Cerebellar cortex (tissue), 1 donor: ENCODE measurements at places on chromosomes 3 and 15.

- peak; percentile 31 for DNase-seq
Observed at GRCh38 chr3:38655708-38656300, 6.3 kb upstream of the SCN5A start.

DNA sequence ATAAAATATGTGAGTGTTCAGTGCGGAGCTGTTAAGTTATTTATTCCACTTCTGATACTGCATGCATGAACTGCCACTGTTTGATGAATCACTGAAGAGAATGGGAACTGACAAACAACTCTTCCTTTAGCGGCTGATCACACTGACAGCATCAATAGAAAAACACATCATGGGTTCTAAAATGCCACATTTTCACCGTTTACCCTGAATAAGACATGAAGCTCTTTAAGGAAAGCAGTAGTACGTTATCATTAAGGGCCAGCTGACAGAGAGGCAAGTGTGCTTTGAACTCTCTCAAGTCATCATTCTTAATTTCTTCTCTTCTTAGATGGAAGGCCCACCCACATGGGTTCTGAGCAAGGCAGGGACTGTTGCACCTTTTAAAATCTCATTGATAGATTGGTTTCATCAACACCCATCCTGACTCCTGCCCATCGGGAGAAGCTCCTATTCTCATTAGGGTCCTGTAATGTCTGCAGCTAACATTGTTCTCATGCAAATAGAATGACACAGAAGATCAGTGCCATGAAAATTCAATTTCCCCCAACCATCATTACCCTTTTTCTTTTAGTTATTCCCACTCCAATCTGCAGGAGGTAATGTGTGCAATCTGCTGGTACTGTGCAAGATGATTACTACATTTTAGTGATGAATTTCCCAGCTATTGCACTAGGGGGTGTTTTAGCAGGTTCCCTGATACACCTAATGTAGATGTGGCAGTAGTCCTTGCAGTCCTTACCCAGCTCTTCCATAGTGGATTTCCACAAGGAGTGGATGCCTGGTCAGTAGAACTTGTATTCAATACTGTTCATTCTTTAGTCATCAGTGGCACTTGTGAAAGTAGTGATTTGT, 119.1 kb downstream of the ROBO2 start:
- no peak for DNase-seq

- DNase-seq = no peak
Observed at GRCh38 chr3:58334013-58334321, 1.3 kb downstream of the PXK start.

DNA sequence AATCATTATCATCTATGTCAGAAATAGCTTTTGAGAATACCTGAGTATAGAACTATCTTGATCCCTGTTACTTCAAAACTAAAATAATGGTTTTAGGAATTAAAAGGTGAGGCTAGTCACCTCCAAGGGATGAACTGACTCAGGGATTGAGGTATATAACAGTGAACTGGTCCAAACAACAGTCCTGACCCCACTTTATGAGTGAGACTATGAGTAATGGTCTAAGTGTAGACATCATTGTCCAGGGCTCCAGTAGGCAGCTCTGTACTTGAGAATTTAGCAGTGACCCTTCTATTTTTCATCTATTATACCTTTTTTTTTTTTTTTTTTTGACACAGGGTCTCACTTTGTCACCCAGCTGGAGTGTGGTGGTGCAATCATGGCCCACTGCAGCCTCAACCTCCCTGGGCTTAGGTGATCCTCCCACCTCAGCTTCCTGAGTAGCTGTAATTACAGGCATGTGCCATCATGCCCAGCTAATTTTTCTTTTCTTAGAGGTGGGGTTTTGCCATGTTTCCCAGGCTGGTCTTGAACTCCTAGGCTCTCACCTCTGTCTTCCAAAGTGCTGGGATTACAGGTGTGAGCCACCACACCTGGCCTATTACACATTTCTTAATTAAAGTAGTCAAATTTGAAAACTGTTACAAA, 36.3 kb downstream of the MLH1 start:
- no peak for DNase-seq

GRCh38 chr3:170044271-170044670, 6.5 kb downstream of the GPR160 start:
- no peak for DNase-seq

DNA sequence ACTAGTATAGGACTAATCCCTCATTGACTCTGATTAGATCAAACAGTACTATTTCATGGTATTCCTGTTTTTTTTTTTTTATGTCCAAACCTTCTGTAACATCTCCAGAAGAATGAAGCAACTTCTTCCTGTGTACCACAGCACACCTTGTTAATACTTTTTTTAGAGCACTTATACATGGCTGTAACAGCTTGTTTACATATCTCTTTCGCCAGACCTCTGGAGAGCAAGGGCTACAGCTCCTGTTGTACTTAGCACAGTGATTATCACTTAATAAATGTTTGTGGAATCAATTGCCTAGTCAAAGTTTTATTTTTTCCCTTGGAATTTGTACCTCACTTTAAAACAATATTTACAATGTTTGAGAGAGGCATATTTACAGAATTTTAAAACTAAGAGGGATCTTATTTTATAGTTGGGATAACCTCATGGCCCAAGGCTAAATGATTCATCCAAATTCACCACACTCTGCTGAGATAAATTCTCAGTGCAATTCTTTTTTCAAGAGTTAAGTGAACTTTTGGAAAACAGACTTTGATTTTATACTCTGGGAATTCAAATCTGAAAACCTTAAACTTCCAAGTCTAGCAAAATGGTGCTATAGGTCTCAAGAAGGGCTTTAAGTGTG, 9.2 kb upstream of the GATM start:
- DNase-seq = no peak

GRCh38 chr3:128703561-128703960, 22.4 kb upstream of the RAB7A start:
- no peak for DNase-seq

GRCh38 chr3:179493260-179493659, 42.0 kb upstream of the GNB4 start:
- DNase-seq = no peak

GRCh38 chr3:87413814-87414213, 137.4 kb upstream of the POU1F1 start:
- DNase-seq = no peak

DNA sequence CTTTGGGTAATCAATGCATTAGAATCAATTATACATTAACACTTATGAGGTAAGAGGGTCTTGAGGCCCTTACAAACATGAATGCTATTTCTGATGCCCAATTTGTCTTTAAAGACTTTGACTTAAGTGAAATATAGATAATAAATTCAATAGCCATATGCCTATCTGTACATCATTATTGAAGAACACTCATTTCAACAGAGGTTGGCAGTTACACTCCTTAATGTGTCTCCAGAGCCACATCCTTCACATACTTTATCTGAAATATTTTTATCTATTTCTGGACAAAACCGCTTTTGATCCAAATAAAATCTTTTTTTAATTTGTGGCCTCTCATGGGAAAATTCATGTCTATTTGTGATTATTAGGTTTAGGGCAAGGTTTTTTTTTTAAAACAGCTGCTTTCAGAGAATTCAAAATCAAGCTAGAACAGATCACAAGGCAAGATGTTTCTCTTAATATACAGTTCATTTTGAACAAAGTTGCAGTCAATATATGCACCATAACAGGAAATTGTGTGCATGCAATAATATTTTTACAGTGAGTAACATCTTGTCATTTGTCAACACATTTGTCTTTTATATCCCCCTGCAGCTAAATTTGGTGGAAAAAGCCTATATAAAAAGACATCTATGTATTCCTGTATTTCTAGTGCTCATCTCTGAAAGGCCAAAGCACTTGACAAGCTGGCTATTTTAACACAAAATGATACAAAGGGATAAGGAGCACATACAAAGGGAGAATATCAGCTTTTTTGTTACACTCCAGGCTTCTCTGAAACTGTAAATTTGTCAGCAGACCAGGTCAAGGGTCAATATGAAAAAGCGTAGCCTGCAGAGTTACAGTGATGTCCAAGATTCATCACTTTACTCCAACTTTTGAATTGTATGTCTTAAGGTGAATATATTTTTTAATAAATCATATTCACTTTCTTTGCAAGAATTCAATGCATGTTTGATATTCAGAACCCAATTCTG, 146.2 kb upstream of the DPH6 start:
- DNase-seq = no peak

DNA sequence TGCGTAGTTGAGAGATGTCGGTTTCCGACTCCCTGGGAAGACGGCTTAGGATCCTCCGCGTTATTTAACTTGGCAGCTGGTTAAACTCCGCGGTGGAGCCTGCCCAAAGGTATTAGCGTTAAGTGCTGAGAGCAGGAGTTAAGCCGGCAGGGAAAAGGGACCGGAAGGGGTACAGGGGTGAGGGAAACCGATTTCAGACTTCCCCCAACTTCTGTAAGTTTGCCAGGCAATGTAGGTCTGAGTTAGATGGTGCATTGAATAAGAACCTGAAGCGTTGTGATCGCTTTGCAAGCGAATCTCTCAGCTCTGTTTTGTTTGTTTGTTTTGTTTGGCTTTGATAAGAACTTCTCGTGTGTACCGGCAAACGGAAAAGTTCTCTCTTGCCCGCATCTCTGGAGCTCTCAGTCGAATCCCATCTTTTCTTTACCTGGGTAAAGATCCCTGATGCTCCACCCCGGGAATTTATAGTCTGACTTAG, 6.0 kb upstream of the FEZF2 start:
- no peak for DNase-seq

DNA sequence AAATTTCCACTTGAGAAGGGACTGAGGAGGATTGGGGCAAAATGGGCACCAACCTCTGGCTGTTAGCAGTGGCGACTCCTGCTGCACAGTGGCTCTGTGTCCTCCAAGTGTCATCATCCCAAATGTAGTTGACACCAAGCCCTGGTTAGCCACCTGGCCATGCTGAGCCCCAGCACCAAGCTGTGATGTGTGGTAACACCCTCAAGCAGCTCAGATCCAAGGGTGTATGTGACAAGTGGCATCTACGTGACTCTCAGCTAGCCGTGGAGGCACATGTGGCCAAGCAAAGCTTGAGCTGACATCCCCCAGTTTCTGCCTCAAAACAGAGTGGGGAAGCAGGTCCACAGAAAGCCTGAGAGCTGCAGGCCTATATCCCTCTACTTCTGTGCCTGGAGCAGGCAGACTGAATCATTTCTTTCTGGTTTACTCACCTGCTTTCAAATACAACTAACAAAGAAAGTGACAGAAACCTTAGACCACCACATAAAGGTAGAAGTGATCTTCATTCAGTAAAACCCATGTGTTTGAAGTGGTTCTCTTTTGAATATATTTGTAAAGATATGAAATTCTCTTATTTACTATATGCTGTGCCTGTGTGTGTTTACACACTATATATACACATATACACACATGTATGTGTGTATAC, 40.0 kb downstream of the FOXP1 start:
- peak; percentile 43 for DNase-seq

GRCh38 chr3:78728406-78729145, 1039.2 kb downstream of the ROBO1 start:
- peak; percentile 70 for DNase-seq

GRCh38 chr3:197926418-197926817, 23.6 kb upstream of the RPL35A start:
- DNase-seq = peak; percentile 14

DNA sequence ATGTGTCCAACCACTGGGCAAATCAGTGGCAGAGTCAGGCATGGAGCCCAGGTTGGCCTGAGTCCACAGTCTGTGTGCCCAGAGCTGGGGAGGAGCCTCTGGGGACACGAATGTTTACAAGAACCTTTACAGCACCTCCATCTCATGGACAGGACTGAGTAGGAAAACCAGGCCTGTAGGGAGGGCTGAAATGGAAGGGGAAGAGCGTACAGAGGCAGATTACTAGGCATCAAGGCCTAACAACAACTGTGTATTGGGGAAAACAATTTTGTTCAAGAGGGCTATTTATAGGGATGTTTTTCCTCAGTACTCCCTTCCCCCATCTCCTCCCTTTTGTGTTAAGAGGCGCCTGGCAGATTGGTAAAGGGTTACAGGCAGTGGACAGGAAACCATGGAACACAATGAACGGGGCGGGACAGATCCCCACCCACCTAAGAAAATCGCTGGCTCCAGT, 15.1 kb upstream of the ARHGAP31 start:
- DNase-seq = no peak

DNA sequence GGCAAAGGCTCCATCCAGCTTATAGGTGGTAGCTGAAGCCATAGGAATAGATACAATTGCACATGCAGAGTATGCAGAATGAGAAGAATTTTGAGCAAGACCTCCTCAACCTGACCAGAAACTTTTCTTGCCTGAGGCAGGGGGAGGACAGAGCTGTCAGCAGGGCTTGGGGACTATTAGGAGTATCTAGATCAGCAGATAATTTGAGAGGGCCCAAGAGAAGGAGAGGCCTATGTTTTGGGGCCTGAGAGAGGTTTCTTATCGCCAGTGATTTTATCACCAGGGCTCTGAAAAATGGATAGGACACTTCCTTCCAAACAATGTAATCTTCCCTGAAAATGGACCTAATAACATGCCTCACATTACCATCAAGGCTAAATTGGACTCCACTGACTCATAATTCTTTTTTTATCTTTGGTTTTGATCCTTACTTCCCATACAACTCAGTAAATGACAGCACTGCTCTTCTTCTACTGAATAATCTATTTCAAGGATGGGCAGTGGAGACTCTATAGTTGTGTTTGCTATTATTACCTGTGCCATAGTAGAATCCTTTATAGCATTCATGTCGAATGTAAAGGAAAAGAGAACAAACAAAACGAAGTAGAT, 15.8 kb upstream of the RAMAC start:
- no peak for DNase-seq

DNA sequence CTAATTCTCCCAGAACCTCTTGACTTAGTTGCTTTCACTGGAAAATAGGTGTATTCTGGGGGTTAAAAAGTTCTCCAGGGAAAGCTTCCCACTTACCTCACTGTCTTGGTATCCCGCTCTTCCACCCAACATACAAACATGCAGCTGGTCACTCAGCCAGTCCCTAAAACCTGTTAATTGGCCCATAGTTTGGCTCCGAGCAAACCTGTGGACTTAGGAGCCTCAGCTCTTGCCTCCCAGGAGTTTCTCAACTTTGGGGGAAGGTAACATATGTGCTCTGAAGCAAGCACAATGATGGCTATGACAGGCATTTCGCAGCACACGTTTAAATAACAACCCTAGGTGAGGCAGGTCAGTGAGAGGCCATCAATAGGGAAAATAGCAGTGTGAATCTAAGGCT, 25.8 kb upstream of the LRRFIP2 start:
- peak; percentile 69 for DNase-seq
